ENCODE measurements at places on chromosomes 16 and 17.

- no peak for DNase-seq
Measured at GRCh38 chr16:1420111-1420539, 422 bp downstream of the UQCC4 start.

DNA sequence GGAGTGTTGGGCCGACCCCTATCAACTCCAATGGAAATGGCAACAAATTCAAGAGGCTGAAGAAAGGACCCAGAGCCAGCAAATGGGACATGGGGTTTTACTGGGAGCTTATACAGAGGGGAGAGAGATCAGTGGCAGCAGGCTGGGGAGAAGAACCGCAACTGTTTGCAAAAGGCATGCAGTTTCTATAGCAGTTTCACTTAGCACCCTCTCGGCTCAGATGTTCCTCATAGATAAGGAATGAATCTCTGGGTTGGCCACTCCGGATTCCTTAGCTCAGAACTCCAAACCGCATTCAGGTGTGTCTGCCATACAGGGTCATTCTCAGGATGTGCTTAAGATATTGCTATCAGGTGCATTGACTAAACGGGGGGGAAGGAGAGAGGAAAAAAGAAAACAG, 71.1 kb upstream of the RPL38 start:
- no peak for DNase-seq

DNA sequence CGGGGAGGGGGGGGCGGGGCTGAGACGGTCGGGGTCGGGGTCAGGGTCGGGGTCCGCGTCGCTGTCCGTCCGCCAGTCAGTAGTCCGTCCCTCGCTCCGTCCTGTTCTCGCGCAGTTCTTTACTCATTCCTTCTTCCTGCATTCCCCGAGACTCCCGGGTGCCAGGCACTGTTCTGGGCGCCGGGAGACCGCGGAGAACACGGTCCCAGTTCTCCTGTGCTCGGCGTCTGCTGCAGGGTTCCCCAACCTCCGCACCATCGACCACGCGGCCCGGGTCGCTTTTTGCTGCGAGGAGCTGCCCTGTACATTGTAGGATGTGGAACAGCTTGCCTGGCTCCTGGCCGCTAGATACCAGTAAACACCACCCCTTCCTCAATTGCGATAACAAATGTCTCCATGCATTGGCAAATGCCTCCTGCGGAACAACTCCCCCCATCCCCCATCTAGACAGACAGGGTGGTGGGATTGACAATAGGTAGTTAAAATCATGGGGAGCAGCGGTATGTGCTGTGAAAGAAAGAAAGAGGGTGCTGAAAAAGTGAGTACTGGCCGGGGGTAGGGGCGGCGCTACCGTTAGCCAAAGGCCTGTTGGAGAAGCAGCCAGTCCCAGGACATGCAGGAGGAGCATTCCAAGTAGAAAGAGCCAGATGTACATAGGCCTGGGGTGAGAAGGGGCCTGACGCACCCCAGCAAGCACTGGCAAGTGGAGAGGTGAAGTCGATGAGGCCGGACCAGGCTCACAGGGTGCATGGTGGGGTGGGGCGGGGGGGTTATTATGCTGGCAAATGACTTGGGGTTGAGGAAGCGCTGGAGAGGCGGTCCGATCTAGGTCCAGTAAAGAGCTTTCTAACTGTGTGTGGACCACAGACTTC, 631 bp downstream of the TRAF7 start:
- DNase-seq = no peak

DNA sequence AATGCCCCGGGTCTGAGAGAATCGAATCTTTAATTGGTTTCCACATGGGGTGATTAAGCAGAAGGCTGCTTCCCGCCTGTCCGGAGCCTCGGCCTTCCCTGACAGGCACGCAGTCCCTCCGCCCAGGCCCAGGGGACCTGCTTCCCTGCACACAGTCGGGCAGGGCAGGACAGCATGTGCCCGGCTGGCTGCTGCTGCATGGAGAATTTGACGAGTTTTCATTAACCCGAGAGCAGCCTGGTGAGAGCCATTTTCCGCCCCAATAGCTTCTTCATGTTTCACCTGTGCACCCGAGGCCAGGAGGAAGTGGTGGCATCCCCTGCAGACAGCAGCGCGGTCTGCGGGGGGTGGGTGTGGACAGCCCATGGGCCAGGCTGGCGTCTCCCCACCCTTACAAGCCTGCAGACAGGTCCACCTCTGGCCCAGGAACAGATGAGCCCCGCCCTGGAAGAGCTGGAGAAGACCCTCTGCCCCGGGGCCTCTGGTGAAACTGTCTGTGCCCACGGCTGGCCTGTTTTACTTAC, 67.0 kb downstream of the KLHDC4 start:
- DNase-seq = no peak

GRCh38 chr16:85754413-85754812, 3.5 kb upstream of the C16orf74 start:
- peak; percentile 92 for DNase-seq

DNA sequence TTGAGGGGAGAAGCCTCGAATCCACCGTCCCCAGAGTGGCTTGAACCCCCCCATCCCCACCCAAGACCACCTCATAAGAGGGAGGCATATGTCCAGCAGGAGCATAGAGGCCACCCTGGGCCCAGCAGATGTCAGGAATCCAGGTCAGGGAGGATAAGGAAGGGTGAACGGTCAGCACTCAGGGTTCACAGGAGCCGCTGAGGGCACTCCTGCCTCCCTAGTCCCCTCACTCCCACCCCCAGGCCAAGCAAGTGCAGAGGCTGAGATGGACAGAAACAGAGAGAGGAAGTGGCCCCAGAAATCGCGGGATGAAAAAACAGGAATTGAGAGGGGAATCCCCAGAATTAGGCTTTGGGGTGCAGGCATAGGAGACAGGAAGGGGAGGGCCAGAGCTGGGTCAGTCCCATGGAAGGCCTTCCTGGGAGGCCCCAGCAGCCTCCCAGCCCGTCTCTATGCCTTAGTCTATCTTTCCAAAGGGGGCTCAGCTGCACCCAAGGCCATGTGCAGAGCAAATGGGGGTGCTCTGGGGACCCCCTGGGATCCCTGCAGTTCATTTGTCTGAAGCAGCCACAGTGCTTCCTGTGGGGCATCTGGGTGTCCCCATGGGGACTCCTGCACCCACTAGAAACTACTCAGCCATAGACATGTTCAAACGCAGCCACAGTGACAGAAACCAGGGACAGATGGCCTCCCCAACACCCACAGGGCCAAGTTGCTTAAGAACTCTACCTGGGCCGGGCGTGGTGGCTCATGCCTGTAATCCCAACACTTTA, 1.7 kb downstream of the CMTM3 start:
- DNase-seq = no peak

DNA sequence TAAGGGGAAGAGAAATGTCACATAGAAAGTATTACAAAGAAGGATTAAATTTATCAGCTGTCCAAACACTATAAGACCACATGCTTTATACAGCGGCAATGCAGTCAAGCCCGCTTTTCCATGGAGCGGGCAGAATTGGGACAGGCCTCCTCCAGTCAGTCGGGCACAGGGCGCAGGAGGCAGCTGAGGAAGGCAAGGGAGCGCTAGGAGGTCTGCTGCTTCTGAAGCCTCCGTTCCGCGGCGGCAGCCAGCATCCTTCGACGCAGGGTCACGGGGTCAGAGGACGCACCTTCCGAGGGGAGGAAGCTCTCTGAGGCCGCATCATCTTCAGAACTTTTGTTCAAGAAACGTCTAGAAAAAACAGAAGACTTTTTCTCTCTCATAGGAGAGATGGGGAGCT, 62.6 kb downstream of the AMFR start:
- DNase-seq = no peak

- DNase-seq = no peak
Measured at GRCh38 chr16:24537474-24538337, 1.7 kb upstream of the RBBP6 start.

GRCh38 chr17:69876757-69877156, 198.3 kb upstream of the KCNJ16 start:
- no peak for DNase-seq

- no peak for DNase-seq
Measured at GRCh38 chr16:88478889-88479792, 26.1 kb downstream of the ZFPM1 start.

DNA sequence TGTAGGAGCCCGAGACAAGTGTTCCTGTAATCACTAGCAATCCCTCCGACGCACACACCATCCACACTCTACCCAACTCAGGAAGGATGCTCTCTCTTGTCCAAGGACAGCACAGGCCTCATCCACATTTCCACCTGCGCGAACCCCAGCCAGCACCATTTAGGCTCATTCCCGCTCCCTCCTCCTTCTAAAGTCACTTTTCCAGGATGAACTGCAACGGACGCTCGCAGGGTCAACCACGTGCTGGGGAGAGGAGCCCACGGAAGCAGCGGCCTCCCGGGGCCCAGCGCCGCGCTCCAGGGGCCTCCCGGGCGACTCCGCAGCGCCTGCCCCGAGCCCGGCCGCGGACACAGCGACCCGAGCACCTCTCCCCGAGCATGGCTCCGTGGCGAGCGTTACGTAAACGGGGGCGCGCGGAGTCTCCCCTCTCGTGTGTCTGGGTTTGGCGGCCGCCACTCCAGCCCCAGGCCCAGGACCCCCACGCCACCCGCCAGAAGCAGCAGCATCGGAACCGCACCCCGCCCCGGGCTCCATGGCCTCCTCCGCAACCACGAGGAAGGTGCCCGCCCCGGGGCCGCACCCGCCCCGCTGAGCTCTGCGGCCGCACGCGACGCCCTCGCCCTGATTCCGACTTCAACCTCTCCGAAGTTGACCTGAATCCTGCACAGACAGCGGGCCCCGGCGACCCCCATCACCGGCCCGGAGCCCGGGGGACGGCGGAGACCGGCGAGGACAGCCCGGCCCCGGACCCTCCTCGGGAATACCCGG, 668 bp downstream of the USP36 start:
- DNase-seq = no peak

DNA sequence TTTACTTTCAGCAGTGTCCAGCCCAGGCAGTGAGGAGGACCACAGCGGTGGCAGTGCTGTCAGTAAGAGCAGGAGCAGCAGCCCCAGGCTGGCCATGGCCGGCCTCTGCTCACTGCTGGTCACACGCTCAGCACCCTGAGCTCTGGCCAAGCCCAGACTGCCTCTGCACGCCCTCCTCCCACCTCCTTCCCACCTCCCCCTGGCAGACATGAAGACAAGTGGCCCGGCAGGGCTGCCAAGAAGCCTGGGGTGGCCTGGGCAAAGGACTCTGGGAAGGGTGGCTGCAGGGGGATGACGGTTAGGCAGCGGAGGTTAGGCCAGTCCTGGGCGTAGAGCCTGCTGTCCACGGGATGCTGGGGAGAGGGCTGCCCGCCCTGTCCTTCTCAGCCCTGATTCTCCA, at the start of gene C16orf89:
Gene C16orf89 (minus strand): TSS at position 144 of the 400 bp plus-strand sequence. CDS start 48 bp downstream, at position 96.
- DNase-seq = no peak

- DNase-seq = no peak
Measured at GRCh38 chr17:4332296-4332970, 34.0 kb downstream of the UBE2G1 start.

DNA sequence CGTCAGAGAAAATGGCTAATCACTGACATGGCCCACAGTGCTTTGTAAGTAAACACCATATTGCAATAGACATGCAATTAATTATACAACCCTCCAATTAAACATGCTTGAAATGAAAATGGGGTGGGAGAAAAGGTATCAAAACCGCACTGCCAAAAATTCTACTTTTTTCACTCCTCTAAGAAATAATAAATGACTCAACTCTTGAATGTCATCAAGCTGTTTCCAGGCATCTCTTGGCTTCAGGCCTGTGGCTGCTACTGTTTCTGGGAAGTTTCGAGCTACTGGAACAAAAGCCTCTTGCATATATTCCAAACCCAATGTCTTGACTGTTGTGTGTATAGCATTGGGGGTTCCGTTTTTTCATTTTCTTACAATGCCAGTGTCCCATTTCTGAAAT, 412.6 kb downstream of the RBFOX1 start:
- DNase-seq = no peak

DNA sequence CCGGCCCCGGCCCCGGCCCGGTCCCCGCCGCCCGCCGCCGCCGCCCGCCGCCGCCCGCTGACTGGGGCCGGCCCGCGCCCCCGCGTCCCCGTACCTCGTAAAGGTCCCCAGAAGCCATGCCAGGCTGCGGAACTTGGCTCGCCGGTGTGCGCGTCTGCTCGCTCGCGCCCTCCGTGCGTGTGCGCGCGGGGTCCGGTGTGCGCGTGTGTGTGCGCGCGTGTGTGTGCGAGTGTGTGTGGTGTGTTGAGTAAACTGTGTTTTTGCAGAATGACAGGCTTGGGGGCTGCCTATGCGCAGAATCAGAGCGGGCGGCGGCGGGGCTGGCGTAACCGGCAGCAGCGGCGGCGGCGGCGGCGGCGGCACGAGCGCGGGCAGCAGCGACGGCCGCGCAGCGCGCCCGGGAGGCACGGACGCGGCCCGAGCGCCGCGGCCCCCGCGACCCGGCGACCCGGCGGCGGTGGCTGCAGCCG, 307 bp downstream of the CDYL2 start:
- no peak for DNase-seq

DNA sequence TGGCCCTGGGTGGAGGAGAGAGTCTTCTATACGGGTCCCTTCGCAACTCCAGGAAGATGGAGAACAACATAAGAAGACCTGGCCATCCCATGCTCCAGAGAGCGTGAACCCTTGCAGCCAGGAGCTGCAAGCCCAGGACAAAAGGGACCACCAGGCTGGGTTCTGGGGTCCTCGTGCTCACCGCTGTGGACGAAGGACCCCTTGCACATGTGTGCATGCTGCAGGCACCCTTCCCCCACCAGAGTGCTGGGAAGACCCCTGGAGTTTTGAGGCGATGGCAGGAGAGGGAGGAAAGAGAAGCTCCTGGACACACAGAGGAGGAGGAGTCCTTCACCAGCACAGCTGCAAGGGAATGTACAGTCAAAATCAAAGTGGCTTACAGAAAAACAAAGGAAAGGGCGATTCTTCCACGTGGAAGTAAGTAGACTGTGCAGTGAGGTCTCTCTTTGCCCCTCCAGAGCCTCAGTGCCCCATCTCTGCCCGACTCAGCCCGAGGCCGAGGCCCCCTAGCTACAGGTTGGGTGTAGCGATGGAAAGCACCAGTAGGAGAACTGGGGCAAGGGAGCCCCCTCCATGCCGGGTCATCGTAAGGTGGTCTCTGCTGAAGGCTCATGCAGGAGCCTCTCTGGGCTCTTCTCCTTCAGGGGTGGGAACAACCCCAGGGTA, 51.3 kb downstream of the PIMREG start:
- no peak for DNase-seq

- DNase-seq = no peak
Measured at GRCh38 chr17:67385122-67385988, 8.3 kb downstream of the PITPNC1 start.

DNA sequence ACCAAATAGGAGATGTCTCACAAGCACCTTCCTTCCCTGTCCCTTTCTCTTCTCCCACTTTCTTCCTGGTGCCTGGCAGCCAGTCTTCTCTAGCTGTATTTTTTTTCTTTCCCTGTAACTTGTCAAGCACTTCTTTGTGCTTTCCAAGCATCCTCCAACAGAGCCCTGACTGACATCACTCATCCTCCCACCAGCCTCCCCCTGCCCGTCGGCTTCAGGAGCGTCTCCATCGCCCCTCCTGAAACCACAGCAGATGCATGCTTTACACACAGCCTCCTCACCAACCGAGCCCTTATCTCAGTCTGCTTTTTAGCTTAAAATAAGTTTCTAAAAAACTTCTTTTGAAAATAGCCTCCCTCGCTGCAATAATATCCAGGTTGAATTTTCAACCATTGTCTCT, 268.7 kb upstream of the CDH5 start:
- no peak for DNase-seq

All from NCI-H1092 (cell line).